ENCODE measurements at places on chromosomes 2 and 18. TPM values are rescaled to one million over a fixed set of nuclear protein-coding genes. Genes with fewer than 3 reads are reported as not detected.

SGPP2 gene
- 8.3 TPM for total RNA-seq

CLHC1 gene
- total RNA-seq, result 10.6 TPM

ASXL2 gene
- 48.6 TPM for total RNA-seq

ZRANB3 gene
- 4.6 TPM for total RNA-seq

SLC40A1 gene
- total RNA-seq, result 12.9 TPM

ANKRD30B gene
- total RNA-seq, result not detected

SKOR2 gene
- not detected for total RNA-seq

DBI gene
- total RNA-seq, result 49.9 TPM

ARHGEF33 gene
- not detected for total RNA-seq

CHAC2 gene
- 1.2 TPM for total RNA-seq

KDSR gene
- 42.0 TPM for total RNA-seq

ANKRD39 gene
- total RNA-seq, result 31.9 TPM

IL18R1 gene
- total RNA-seq, result 19.9 TPM

SIGLEC15 gene
- not detected for total RNA-seq

DLGAP1 gene
- 5.4 TPM for total RNA-seq

LDAH gene
- total RNA-seq, result 16.8 TPM

DPYSL5 gene
- not detected for total RNA-seq

AMER3 gene
- total RNA-seq, result not detected

RAD51AP2 gene
- not detected for total RNA-seq

SERPINB5 gene
- total RNA-seq, result not detected

CSRNP3 gene
- total RNA-seq, result not detected

CYP26B1 gene
- total RNA-seq, result not detected

GDF7 gene
- total RNA-seq, result 0.17 TPM

LYPD6 gene
- total RNA-seq, result not detected

CACNB4 gene
- 0.30 TPM for total RNA-seq

COLEC12 gene
- total RNA-seq, result not detected

MGAT4A gene
- total RNA-seq, result 105 TPM

CD207 gene
- not detected for total RNA-seq

CDK15 gene
- not detected for total RNA-seq

IL1RL2 gene
- not detected for total RNA-seq

RRM2 gene
- 7.9 TPM for total RNA-seq

RNF125 gene
- 81.7 TPM for total RNA-seq

PECR gene
- total RNA-seq, result 28.0 TPM

DOK6 gene
- total RNA-seq, result not detected

NGEF gene
- total RNA-seq, result not detected

TPO gene
- 0.27 TPM for total RNA-seq

TMEM37 gene
- not detected for total RNA-seq

GREB1L gene
- not detected for total RNA-seq

HOXD4 gene
- total RNA-seq, result not detected

CFAP221 gene
- total RNA-seq, result not detected

ZNF385B gene
- total RNA-seq, result not detected

POTEI gene
- total RNA-seq, result not detected

MIB1 gene
- 37.7 TPM for total RNA-seq
